ENCODE measurements at places on chromosomes 3 and 15. TPM values are rescaled to one million over a fixed set of nuclear protein-coding genes. Genes with fewer than 3 reads are reported as not detected.

The DHX30 gene
- 106 TPM for total RNA-seq

The SPINK8 gene
- total RNA-seq, result not detected

The CPLX3 gene
- 5.2 TPM for total RNA-seq

The MRAS gene
- not detected for total RNA-seq

The CCDC50 gene
- not detected for total RNA-seq

The XRN1 gene
- total RNA-seq, result 62.2 TPM

The IL5RA gene
- not detected for total RNA-seq

The SPATA16 gene
- total RNA-seq, result not detected

The OXTR gene
- total RNA-seq, result 4.1 TPM

The SLC28A1 gene
- total RNA-seq, result not detected

All from Karpas-422 (cell line).